ENCODE measurements at places on chromosomes 5 and 9.

DNA sequence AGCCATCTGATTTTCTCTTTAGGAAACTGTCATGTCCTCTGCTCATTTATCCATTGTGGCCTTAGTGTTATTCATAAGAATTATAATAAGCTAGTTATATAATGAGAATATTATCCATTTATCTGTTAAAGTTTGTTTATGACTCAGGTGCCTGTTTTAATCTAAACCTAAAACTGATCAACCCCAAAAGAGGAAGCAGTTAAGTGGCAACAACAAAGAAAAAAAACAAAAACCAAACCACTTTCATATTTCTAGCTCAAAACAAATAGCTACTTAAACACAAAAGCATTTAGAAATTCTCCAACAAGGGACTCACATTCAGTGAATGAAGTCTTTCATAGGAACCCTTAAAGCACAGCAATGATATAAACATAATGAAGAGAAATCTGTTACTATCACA lies 116.4 kb downstream of the APBA1 start:
- no peak for DNase-seq

GRCh38 chr5:53318303-53318702 lies 162.1 kb upstream of the FST start:
- DNase-seq = no peak

DNA sequence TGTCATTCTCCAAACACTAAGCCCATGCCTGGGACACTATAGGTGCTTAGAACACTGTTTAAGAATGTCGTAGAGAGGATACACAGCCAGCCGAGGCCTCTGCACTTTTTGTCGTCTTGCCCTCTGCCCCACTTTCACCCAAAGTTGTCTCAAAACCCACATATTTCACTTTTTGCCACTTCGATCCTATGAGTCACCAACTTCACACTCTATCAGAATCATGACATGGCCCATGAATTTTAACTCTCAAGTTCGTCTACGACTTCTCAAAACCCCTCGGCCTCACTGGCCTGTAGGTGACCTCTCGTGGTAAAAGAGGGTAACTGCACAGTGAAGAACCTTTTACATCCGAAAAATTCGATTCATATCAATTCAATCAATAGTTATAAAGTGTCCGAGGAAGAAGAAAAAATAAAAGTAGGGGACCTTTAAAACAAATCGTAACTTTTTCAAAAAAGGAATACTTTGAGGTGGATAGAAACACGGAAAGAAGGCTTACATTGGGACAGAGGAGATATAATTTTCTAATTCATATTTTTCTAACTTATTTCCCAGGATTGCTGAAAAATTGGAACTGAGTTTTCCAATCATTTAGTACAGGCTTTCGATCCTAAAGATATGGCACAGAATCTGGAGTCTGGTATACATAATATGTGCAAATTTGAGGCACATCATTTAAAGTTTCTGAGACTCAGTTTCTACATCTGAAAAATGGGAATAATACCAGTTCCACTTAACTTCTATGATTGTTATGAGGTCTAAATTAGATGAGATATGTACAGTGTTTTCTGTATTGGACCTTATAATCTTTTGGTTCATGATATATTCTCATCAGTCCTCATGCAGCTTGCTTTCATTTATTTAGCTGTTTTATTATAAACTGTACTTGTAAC lies 122.6 kb downstream of the APBA1 start:
- DNase-seq = peak; percentile 14

DNA sequence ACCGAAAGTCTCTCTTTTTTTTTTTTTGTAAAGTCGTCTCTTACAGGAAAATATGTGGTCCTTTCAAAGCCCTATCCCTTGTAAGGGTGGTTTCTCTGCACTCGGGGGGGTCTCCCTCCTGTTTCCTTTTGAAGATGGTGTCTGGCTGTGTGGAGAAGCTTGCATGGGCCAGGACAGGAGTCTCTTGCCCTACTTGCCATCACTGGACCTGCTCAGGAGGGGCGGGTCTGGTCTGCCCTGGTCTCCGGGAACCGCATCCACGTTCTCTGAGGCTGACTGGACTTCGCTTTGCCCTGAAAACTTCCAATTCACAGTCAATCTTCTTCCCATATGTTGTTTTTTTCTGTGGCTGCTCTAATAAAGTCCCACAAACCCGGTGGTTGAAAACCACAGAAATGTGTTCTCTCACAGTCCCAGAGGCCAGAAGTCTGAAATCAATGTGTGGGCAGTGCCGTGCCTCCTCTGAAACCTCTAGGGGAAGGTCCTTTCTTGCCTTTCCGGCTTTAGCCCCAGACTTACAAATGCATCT lies 92.9 kb upstream of the IER5L start:
- DNase-seq = no peak

GRCh38 chr5:170312666-170313065 lies 15.1 kb upstream of the LCP2 start:
- no peak for DNase-seq

DNA sequence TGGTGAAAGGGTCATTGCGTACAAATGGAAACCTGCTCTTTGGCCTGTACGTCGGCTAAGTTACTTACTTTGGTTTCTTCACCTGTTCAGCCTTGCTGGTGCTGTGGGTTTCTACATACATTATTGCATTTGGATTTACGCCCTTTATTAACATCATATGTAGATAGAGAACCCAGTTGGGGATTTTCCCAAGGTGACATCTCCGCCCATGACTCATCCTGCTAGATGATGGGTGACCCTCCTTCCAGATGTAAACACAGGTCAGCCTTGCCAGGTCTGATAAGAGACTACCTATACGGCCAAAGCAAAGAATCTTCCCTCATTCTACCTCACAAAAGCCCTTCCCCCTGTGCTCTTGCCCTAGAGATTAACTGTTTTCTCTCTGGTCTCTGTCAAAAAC lies 360.9 kb downstream of the KDM4C start:
- no peak for DNase-seq

DNA sequence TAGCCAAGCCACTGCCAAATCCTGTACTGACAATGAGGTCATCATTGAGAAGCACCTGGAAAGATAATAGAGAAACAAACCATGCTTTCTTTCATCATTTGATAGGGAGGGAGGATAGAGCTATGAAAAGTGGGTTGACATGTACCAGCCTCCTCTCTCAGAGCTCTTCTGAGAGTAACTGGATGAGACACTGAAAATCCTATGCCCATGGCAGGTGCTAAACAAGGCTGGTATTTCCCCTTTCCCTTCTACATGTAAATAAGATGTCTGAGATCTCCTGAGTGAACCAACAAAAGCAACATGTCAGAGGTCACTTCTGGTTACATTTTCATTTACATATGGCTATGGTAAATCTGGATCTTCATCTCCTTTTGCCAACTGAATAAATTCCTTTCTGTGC lies 45.3 kb upstream of the TRAF1 start:
- DNase-seq = no peak

DNA sequence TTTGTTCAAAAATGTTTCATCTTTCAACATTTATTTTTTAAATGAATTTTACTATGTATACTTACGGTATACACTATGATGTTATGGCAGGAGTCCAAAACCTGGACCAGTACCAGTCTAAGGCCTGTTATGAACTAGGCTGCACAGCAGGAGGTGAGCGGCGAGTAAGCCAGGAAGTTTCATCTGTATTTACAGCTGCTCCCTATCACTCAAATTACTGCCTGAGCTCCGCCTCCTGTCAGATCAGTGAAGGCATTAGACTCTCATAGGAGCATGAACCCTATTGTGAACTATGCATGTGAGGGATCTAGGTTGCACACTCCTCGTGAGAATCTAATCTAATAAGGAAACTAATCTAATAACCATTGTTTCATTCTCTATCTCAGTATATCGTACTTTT lies 715.5 kb upstream of the PTPRD start:
- no peak for DNase-seq

DNA sequence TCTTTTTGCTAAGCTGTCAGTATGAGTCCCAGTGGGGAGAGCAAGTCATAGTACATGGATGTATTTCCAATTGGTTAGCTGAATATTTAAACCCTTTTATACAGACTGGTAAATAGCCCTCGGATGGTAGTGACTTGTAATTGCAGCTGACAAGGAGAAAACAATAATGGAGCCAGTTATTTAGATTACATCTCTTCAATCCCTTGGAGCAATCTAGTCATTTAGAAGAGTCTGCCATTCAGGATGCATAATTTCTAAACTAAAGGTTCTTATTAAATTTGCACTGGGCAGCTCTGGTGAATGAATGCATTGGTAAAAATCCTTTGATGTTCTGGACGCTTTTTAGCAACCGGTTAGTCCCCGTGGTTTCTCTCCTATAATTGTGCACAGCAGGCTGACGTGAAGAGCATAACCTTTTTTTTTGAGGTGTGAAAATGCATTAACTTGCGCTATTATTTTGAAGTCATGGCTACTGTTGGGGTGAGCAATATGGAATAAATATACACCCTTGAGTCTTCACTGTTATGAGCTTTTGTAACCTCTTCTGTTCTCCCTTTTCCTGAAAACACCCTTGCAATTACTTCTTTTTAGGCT lies 158.6 kb upstream of the CD180 start:
- DNase-seq = no peak

GRCh38 chr9:124277420-124277819 lies 19.7 kb downstream of the NEK6 start:
- DNase-seq = no peak

DNA sequence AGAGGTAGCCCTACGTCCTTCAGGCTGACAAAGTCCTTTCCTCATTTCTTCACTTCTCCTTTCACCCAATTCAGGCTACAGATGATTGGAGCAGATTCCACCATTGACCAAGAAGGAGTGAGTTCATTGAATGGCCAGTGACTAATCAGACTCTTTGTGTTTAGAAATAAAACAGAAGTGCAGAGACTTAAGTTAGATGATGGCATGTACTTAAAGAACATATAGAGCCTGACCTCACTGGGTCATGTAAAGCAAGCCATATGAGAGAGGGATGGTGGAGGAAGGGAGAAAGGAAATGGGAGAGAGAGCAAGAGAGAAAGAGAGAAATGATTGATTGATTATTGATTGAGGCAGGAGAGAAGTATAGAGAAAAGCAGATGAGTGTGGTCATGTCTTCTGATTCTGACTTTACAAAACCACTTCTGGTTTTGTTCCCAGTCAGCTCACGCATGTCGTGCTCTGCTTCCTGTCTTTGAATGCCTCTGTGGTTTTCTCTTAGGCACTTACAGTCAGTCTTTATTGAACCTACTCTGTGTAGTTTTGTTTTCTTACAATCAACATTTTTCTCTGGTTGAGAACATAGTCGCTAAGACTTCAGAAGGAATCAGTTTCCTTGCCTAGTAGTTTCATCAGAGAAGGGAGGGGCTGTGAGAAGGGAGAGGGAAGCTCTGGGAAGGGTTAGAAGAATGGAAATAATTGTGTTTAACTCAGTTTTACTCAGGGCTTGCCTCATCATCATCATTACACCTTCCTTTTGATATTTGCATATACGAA lies 149.2 kb upstream of the KLF9 start:
- DNase-seq = peak; percentile 48

DNA sequence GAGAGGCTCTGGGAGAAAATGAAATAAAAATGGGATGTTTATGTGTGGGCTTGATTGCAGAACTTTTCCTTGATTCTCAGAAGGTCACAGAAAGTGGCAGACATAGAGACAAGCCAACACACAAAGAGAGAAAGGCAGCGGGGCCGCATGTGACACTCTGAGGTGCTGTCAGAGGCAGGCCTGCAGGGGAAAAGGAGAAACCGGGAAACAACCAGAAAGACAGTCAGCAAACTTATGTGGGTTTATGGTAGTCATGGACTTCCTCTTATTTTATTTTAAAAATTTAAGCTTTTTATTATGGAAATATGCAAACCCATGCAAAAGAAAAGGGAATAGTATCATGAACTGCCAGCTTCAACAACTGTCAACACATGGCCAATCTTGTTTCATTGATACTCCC lies 16.3 kb upstream of the IGFBPL1 start:
- DNase-seq = no peak

DNA sequence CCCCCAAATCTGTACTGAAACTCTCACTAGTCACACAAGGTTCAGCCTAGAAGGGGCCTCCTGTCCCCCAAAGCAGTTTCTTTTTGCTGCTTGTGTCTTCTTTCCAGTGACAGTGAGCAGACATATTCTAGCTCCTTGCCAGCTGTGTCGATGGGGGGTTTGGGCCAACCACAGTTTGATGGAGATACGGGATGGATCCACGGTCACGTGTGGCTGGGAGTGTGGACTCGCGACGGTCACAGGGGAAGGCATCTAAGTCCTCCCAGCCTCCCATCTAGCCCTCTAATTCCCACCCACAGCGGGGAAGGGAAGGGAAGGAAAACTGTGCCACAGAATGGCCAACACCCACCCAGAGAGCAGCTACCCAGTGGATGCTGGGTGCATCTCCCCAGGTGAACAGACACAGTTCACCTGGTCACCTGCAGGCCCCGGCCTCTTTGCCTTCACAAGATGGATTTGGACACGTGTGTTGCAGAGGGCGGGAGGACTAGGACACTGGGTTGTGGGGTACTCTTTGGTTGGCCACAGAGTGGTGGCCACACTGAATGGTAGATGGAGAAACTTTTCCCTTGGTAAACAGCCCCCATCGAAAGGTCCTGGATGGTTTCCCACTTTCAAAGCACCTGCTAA lies 54.4 kb downstream of the CRB2 start:
- DNase-seq = no peak

GRCh38 chr5:30933599-30933998 lies 259.9 kb upstream of the CDH6 start:
- no peak for DNase-seq

GRCh38 chr9:86764221-86764624 lies 183.1 kb downstream of the GAS1 start:
- DNase-seq = no peak

DNA sequence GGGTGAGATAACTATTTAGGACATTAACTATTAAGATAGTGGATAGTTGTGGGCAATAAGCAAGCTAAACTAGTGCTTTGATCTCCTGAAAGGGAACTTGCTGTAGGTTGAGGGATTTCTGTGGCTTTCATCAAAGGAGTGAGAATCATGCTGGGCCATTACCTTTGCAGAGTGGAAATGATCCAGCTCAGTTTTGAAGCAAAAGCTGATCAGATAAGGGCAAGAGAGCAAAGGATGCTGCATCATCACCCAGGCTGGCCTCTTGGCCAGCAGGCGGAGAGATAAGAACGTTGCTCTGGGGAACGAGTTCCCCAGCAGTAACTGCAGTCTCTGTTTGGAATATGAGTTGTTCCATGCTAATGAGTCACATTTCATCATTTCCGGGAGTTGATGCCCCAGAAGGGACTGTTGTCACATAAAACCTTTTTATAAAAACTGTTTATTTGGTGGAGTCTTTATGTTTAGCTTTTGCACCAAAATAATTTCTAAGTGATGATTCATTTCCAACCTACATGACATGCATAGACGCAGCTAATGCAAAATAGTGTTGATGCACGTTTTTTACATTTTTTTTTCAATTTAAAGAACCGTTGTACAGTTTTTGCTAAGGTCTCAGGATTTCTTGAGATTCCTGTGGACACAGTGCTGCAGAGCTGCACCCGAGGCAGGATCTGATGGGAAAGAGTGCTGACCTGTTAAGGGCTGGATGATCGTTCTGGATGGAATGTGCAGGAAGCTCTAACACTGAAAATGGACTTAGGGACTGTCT lies 99.3 kb downstream of the ACTBL2 start:
- DNase-seq = no peak
